ENCODE measurements at places on chromosomes 3 and 15.

DNA sequence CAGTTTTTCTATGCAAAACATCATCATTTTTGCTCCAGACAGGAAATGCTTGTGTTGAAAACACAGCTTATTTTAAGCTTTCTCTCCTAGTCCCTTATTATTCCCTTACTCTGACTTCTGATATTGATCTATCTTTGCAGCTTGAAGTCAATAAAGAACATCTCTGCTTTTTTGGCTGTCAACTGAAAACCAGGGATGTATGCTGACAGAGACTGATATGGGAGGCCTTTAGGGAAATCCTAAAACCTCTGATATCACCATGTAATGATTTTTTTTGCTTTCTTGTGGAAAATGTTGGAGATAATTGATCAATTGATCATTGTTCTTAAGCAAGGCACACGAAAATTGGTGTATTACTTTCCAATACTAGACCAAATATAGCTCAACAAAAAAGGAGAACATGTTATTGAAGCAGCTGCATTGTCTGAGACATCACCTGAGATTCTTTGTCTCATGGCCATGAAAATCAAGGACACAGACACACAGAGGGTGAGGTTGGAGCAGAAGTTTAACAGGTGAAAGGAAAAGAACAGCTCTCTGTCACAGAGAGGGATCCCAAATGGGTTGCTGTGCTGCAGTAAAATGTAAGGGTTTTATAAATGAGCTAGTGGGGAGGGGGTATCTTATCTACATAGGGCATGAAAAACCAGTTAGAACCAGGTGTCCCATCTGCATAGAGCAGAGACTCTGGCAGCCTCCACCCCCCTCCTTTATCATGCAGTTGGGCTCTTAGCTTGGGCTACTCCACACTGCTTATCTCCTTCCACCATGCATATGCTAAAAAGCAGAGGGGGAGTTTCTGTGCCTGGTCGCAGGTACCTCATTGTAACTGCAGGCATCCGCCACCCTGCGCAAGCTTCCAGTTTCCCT is 17.0 kb upstream of the SENP7 start:
- DNase-seq = no peak

- DNase-seq = peak; percentile 26
Observed at GRCh38 chr3:46280105-46280797, 38.0 kb downstream of the CCR3 start.

DNA sequence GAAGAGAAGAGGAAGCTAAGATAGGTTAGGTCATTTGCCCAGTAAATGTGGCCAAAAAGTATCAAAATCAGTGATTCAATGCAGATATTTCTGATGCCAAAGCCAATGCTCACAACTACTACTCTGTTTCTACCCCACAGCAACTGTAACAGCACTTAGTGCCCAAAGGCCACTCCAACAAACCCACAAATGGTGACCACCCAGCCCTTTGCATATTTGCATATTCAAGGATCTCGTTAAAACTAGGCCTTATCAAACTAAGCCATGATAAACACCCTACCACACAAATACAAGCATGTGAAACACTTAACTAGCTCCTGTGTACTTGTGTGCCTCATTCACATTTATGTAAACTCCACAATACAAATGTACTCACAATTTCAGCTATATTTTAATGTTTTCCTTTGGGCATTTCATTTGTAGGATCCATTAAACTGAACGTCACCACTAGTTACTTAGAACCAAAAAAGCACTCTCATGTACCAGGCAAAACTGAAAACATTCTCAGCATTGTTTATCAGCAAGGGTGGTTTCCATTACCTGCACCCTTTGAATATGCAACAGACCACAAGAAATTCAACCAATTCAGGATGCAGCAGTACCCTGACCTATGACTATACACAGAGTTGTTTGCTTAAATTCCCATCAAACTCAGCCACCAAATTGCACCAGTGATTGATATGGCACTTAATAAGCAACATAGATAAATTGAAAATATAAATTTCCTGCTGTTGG is 111.2 kb upstream of the STT3B start:
- no peak for DNase-seq

GRCh38 chr3:42290966-42291714 is 25.2 kb upstream of the CCK start:
- no peak for DNase-seq

DNA sequence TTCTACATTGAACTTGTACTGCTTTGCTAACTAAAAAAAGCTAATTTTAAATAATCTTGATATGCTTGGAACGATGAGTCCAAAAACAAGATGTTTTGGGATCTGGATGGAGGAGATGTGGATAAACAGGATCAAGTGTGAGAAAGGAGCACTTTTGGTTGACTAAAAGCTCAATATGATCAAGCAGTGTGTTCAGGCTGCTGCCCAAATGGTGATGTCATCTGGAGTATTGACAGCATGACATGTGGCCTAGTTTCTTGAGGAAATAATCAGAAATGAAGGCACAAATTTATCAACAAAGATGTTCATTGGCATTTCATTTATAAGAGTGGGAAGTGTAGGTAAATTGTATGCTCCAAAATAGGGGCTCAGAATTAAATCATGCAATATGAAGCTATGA is 161.2 kb downstream of the SOX2 start:
- DNase-seq = no peak

GRCh38 chr3:149592758-149593240 is 65.0 kb downstream of the WWTR1 start:
- no peak for DNase-seq

- no peak for DNase-seq
Observed at GRCh38 chr3:59845386-59845785, 795.6 kb upstream of the CFAP20DC start.

- DNase-seq = no peak
Observed at GRCh38 chr3:48601622-48601994, 6.5 kb upstream of the COL7A1 start.

DNA sequence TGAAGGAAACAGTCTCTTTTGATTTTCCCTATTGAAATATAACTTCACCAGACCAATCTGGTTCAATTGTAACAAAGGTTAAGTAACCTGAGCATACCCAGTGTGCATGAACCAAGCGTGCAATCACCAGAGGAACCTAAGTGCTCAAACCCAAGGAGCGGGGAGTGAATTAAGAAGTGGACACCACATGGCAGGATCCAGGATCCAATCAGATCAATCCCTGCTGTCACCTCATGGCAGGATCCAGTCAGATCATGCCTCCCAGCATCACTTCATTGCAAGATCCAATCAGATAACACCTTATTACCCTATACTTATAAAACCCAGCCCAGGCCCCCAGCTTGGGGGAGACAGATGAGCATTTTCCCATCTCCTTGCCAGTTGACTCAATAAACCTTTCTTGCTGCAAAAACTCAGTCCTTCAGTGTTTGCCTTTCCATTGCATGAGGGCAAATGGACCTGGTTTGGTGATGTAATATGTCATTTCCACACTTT is 38.9 kb upstream of the RNU6-1 start:
- DNase-seq = no peak

DNA sequence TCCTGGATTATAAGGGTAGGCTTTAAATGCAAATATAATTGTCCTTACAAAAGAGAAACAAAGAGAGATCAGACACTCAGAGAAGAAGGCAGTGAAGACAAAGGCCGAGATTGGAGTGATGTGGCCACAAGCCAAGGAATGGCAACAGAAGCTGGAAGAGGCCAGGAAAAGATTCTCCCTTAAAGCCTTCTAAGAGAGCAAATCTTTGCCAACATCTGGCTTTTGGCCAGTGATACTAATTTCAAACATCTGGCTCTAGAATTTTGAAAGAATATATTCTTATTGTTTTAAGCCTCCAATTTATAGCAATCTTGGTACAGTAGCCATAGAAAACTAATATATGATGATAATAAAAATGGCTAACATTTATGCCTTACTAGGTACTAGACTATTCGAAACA is 615.8 kb upstream of the ZNF385D start:
- DNase-seq = no peak

GRCh38 chr3:73530022-73530396 is 94.7 kb downstream of the PDZRN3 start:
- peak; percentile 61 for DNase-seq

DNA sequence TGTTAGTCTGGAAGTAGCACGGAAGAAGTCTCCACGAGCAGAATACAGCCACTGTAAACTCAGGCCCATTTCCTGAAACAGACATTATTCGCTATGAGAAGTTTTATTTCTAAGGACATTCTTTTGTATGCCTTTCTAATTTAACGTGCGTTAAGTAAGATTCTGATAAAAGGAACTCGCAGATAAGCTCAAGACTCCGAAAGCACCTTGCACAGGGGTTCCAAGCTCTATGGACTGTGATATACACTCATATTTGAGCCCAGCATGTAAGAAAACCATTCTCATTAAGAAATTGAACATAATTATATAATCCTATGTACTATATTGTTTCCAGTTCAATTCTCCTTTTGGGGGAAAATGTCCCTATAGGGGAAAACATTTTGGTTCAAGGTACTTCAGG is 28.4 kb downstream of the TFRC start:
- no peak for DNase-seq

DNA sequence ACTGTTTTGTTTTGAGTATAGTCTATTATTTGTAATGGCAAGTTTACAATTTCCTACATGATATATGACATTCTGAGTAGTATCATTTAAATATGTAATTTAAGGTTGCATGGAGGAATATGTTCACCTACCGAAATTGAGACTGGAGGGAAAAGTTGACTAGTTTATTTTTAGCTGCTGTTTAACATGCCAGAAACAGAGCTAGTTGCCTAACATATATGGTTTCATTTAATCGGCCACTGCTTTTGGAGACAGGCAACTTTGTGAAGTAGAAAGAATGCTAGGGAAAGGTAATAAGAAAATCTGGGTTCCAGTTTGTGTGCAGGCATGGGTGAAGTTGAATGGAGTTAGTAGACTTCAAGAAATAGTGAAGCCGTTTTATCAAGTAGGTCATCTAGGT is 342.1 kb upstream of the CBLB start:
- no peak for DNase-seq

DNA sequence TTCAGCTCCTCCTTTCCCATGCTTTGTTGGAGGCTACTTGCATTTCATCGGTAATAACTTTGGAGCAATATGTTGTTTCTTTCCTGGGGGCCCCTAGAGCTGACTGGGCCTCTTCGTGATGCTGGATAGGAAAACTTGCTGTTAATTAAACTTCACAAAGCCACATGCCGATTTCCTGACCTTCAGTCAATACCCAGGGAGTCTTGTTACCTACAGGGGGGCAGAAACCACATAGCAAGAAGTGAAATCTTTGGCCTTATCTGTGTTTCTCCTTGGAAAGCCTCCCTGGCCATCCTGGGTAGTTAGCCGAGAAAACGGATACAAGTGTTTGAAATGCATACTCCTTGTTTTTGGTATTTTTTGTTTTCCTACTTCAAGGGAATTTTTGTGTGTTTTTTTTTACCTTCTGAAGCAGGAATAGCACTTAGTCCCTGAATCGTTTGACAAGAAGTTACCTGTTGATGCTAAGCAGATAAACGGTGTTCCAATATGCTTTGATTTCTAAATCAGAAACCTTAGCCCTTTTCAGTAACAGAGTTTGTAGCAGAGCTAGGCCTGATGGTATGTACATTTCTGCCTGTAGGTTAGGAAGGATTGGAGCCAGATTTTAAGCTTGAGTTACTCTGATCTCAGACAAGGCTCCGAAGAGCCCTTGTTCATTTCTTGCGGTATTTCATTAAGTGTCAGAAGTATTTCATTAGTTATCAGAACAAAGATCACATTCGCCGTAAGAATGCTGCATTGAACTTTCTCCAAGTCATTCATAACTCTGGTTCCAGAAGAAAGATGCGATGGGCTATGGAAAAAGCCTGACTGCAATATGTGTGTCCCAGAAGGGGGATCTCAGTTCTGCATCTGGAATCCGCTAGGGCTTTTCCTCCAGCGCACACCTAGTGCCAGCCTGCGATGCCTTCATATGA is 111.5 kb downstream of the THSD4 start:
- DNase-seq = no peak

GRCh38 chr3:33355611-33356010 is 78.4 kb downstream of the FBXL2 start:
- DNase-seq = peak; percentile 65

GRCh38 chr15:71465131-71465955 is 345.0 kb upstream of the NR2E3 start:
- DNase-seq = no peak

- peak; percentile 91 for DNase-seq
Observed at GRCh38 chr3:141561426-141562034, 74.7 kb downstream of the RASA2 start.

GRCh38 chr15:35505141-35505540 is 40.8 kb downstream of the DPH6 start:
- DNase-seq = no peak

GRCh38 chr3:134904241-134904771 is 109.2 kb downstream of the EPHB1 start:
- no peak for DNase-seq

DNA sequence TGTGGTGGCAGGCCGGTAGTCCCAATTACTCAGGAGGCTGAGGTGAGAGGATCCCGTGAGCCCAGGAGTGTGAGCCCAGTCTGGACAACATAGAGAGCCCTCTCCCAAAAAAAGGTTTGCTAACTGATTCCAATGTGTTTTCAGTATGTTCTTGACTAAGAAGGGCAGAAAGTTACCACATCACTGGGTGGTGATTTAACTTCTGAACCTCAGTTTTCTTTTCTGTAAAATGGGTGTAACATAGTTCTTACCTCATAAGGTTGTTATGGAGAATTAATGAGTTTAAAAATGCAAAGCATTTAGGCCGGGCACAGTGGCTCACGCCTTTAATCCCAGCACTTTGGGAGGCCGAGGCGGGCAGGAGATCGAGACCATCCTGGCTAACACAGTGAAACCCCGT is 28.5 kb upstream of the RAF1 start:
- DNase-seq = no peak

GRCh38 chr3:155880286-155880685 is 9.8 kb downstream of the GMPS start:
- no peak for DNase-seq

DNA sequence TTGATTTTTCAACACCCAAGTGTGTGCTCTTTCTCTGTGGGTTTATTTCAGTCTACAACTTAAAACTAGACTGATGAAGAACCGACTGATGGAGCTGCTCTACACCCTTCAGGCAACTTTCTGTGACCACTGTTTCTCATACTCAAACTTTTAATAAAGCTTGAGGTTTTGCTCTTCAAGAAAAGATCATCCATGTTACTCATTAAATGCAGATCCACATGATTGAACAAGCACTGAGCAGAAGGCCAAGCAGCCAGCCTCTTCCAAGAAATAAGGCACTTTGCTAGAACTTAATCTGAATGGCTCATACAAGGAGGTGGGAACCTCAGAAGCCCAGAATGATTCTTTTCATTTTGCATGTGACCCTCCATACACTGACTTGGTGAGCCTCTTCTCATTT is 8.7 kb downstream of the SLC27A2 start:
- DNase-seq = no peak

GRCh38 chr3:86849991-86850390 is 141.0 kb downstream of the VGLL3 start:
- DNase-seq = no peak

GRCh38 chr15:25877681-25878080 is 14.6 kb upstream of the ATP10A start:
- DNase-seq = no peak

DNA sequence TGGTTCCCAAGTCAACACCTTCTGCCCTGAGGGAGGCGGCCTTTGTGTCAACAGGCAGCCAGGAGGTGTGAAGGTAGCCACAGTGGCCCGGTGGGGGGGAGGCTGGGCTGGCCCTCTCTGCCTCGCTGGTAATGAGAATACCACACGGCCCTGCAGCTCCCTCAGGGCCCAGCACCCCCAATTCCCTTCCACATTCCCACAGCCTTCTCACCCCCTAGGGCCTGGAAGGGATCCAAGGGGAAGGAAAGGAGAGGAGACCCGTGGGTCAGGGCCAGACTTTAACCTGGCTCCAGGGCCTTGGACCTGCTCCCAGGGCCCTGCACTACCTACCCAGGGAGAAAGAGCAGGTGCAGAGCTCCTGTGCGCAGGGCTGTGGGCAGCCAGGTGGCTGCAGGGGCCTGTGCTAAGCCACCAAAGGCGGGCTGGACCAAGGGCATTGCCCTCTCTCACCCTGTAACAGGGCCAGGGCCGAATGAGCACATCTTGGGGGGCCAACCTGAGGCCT is 8.7 kb upstream of the MESP2 start:
- DNase-seq = no peak
